Activated naive CD4-positive, alpha-beta T cell treated with anti-CD3 and anti-CD28 coated beads, Interleukin-2, amount 10 ng/mL, durations not matched to agents 5 hours and 36 hours (primary cell): ENCODE measurements at places on chromosomes 2 and 18. TPM values are rescaled to one million over a fixed set of nuclear protein-coding genes. Genes with fewer than 3 reads are reported as not detected.

Gene TRIM54
- total RNA-seq: 0.12 TPM

Gene LONRF2
- not detected for total RNA-seq

Gene SOCS6
- 3.2 TPM for total RNA-seq

Gene MRO
- total RNA-seq: not detected

Gene KCNIP3
- not detected for total RNA-seq

Gene CYTIP
- 334 TPM for total RNA-seq

Gene CPO
- not detected for total RNA-seq

Gene KCNJ3
- total RNA-seq: not detected

Gene RAB6D
- not detected for total RNA-seq

Gene CAPN14
- total RNA-seq: 0.18 TPM

Gene EPB41L3
- 6.9 TPM for total RNA-seq

Gene ZEB2
- 1.4 TPM for total RNA-seq

Gene UGT1A4
- total RNA-seq: not detected

Gene TMEM169
- total RNA-seq: 2.9 TPM

Gene MAB21L4
- total RNA-seq: not detected

Gene SFTPB
- total RNA-seq: not detected

Gene METAP1D
- 5.5 TPM for total RNA-seq

Gene ATP6V1B1
- total RNA-seq: not detected

Gene LTBP1
- total RNA-seq: 0.58 TPM

Gene DES
- total RNA-seq: not detected

Gene MTCL1
- total RNA-seq: 2.9 TPM

Gene GCA
- 11.4 TPM for total RNA-seq

Gene COPS8
- 39.5 TPM for total RNA-seq

Gene ANKRD30BL
- not detected for total RNA-seq

Gene GIGYF2
- total RNA-seq: 66.0 TPM

Gene GPAT2
- 5.5 TPM for total RNA-seq

Gene FZD7
- total RNA-seq: 0.63 TPM

Gene PTPRN
- total RNA-seq: not detected

Gene COMMD1
- 23.3 TPM for total RNA-seq

Gene SP9
- total RNA-seq: not detected

Gene PCGF1
- 26.2 TPM for total RNA-seq

Gene RPE
- 40.9 TPM for total RNA-seq

Gene OST4
- 369 TPM for total RNA-seq

Gene ANKAR
- total RNA-seq: 6.6 TPM

Gene RTTN
- total RNA-seq: 16.2 TPM

Gene CCDC121
- total RNA-seq: 1.4 TPM

Gene CHRNG
- not detected for total RNA-seq

Gene FAM110C
- total RNA-seq: 0.22 TPM

Gene PSD4
- 290 TPM for total RNA-seq

Gene STAMBP
- total RNA-seq: 37.4 TPM

Gene ACOXL
- not detected for total RNA-seq

Gene SERPINB3
- total RNA-seq: not detected

Gene SALL3
- total RNA-seq: not detected

Gene ESPNL
- total RNA-seq: 0.05 TPM

Gene TYW5
- 7.6 TPM for total RNA-seq

Gene SATB2
- 0.07 TPM for total RNA-seq

Gene WBP1
- 54.2 TPM for total RNA-seq

Gene DAW1
- not detected for total RNA-seq

Gene PTH2R
- total RNA-seq: not detected

Gene PSMA8
- 0.91 TPM for total RNA-seq

Gene MC2R
- total RNA-seq: not detected

Gene CNGA3
- total RNA-seq: not detected

Gene LYG1
- total RNA-seq: 1.2 TPM

Gene UGT1A8
- total RNA-seq: not detected
